A172 (cell line): ENCODE measurements at places on chromosomes 1 and 21. TPM values are rescaled to one million over a fixed set of nuclear protein-coding genes. Genes with fewer than 3 reads are reported as not detected.

DNA sequence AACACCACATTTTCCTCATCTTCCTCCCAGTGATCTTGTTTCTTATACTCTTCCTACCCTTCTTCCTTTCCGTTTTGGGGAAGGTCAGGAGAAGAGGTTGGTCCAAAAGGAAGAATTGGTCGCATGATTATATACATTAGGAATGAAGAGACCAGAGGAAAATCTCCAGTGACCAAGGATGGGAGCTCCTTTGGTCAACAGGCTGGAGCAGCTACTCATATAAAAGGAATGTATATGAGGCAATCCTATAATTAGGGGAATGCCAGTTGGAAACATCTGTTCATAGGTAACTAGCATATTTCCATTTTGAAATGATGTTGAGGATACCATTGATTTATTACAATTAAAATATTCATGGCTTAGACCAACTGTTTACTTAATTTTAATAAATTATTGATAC, 114.5 kb downstream of the LRRC40 start:
- peak; percentile 58 for DNase-seq

GRCh38 chr1:156356875-156357534, 12.0 kb upstream of the RHBG start:
- DNase-seq, result no peak

The CD1D gene
- total RNA-seq, result 1.6 and 4.4 TPM in 2 replicates

The ECE1 gene
- 65.8 and 66.3 TPM in 2 replicates for total RNA-seq

DNA sequence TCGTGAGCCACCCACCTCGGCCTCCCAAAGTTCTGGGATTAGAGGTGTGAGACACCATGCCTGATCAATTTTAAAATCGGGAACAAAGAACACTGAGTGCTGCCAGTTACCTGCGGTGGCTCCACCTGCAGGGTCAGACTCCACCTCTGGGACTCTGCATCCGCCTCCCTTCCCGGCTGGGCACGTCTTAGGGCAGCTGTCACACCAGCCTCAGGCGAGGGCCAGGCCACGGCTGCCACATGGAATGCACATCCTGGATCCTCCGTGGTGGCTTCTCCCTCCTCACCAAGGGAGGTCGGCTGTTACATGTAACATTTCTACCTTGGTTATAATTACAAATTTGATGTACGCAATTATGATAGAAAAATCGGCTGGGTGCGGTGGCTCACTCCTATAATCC, 5.9 kb upstream of the MXRA8 start:
- DNase-seq, result no peak

The CA6 gene
- total RNA-seq, result not detected in 2 replicates

- DNase-seq, result no peak
These were observed 258.4 kb upstream of the ZRANB2 start for GRCh38 chr1:71339238-71339637.

- no peak for DNase-seq
These were observed 232.3 kb downstream of the GRIK3 start for GRCh38 chr1:36802018-36802417.

GRCh38 chr1:201346337-201346939, 31.0 kb downstream of the TNNT2 start:
- DNase-seq, result peak; percentile 67

DNA sequence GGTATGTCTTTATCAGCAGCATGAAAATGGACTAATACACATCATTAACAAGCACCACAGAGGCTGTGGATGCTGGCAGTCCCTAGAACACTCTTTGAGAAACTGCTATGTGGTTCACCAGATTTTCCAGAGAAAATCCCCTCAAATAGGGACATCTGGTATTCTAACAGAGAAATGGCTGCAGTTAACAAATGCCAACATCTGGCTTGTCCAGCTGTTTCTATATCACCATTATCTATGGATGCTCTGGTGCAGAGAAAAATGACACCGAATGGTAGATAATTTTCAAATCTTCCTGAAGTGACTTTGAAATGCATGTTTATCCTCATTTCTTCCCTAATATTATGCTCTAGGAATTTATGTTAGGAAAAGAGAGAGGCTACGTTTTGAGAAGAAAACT, 403.5 kb upstream of the PROX1 start:
- DNase-seq, result no peak
